ENCODE measurements at places on chromosomes 3 and 15. TPM values are rescaled to one million over a fixed set of nuclear protein-coding genes. Genes with fewer than 3 reads are reported as not detected.

The MST1R gene
- 0.49 TPM for total RNA-seq

The CHRFAM7A gene
- total RNA-seq, result 1.5 TPM

DNA sequence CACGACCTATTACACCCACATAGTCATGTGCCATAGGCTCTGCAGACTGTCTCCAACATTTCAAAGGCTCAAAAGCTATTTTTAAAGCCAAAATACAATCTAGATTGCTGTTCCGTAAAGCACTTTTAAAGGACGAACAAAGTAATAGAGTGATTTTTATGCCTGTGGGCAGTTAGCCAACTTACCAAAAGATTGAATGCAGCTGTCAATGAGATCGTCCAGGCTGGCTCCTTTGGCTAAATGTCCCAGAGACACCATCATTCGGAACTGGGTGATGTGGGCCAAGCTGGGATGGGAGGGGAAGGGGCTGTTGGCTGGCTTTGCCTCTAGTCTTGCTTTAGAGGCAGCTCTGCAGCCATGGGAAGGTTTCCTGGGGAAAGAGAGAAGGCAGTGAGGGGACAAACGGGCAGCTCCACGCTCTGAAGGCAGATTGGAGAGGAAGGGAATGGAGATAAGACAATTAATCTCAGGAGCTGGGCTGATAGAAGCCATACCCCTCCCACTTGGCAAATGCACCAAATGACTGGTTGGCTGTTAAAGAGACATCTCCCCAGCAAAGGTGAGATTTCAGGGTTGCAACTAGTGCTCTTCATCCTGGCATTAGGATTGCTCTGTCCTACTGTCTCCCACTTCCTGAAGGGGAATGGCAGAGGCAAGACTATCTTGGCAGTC, 4.8 kb downstream of the RASGRP1 start:
- no peak for DNase-seq

DNA sequence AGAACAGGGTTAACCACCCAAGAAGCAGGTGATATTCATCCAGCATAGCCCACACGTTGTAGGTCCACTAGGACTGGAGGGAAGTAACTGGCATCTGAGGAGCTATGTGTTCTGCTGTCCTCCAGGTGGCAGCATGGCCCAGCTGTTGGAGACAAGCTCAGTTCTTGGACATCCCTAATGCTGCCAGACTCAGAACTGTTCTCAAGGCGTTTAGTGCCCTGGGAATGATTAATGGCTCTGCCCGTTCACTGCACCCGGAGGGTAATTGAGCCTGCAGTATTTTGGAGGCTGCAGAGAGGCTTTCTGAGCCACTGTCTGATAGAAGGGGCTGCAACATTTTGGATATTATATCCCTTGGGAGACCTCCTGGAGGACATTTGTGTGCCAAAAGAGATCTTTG, 521.3 kb upstream of the SEMA6D start:
- peak; percentile 77 for DNase-seq
